ENCODE measurements at places on chromosomes 1 and 21.

DNA sequence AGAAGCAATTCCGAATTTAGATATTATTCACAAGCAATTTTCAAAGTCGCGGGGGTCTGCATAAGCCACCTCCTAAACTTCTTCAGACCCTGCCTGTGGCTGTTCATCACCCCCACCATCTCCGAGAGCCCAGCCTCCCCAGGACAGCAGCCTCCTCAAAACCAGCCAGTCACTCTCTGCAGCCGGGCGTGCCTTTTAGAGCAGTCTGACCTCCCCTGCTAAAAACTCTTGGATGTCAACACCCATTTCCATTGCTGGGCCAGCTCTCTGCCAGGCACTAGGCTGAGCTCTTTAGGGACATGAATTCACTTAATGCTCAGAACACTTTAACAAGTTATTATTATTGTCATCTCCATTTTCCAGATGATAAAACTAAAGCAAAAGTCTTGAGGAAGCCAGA lies 11.7 kb downstream of the ADPRS start:
- DNase-seq: no peak

GRCh38 chr1:150259758-150260669 lies 2.4 kb downstream of the CA14 start:
- peak; percentile 59 for DNase-seq

DNA sequence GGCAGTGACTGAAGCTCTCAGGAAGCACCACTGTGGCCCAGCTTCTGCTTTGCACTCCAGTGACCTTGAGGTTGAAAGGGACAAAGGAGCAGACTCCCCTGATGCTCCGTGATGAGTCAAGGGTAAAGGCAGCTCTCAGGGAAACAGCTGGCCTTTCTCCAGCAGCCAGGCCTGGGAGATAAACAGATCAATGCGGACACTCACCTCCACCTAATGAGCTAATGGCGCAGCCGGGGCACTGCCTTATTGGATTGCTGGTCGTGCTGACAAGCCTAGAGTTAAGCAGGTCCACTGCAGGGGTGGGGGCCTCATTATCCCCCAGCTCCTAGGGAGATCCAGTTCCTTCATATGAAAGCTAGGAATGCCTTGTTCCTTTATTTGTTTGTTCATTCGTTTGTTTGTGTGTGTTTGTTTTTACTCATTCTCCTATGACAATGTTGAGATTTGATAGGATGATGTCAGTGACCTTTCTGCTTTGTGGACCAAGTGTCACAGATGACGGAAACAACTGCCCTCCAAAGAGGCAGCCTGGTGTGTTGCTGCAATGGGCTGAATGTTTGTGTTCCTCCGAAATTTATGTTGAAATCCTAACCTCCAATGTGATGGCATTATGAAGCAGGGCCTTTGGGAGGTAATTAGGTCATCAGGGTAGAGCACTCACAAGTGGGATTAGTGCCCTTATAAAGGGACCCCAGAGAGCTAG lies 141.4 kb upstream of the BEND5 start:
- peak; percentile 82 for DNase-seq

DNA sequence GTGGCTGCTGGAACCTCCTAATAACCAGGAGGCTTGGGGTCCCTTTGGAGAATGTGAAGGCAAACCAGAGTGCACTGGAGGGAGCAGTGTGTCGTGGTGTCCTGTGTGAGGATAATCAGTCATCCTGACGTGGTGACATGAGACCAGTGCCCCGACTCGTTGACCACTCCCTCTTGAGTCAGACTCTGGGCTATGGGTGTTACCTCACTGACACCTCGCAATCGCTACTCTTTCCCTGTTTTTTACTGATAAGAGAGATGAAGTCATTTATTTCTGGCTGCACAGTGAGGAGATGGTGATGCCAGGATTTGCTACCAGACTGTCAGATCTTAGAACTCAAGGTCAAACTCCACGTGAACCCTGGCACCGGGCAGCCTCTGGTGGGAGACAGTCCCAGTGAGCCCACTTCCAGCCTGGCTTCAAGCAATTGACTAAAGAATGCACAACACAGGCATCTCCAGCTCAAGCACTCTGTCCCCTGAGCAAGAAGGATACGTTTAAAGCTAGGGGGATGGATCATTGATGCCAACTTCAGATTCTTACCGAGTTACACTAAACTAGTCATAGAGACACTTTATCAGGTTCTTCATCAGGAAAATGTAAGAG lies 30.3 kb downstream of the UBASH3A start:
- DNase-seq: peak; percentile 48

GRCh38 chr1:202810615-202811295 lies at the start of gene PCAT6:
Gene PCAT6, plus strand, starts transcription at chr1:202810954.
- DNase-seq: peak; percentile 96
